ENCODE measurements at places on chromosomes 3 and 15.

- peak; percentile 15 for DNase-seq
Measured at GRCh38 chr3:100796556-100796955, 87.3 kb downstream of the TFG start.

GRCh38 chr3:9550999-9551398, 2.6 kb downstream of the LHFPL4 start:
- no peak for DNase-seq

DNA sequence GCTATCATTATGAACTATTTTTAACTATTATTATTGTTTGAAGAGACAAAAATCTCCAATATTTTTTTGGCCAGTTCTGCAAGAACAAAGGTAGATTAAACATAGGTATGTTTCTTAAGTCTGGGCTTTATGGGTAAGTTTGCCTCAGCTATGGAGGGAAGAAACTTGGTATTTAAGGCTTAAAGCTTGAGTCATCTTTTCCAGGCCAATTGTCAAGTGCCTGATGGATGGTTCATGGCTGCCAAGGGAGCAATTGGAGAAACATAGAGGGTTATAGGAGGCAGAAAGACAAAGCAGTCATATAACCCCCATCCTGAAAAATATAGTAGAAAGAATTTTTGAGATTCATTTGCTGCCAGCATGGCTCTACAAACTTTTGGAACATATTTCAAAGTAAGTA, 7.2 kb upstream of the STAC start:
- DNase-seq = no peak

DNA sequence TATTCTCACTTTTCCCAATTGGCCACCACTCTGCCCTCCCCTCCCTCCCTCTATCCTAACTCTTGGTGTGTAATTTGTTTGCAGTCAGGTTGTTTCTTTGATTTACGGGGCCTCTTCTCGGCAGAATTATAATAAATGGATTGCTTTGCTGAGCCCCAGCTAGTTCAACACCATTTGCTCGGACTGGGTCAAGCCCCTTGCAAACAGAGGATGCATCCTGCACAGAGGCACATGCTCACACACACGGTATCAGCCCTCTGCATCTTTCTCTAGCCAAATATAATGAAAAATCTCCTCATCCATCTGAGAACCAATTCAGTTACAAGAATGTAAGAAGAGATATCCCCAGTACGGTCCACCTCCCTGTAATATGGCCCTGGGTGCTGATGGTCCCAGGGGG, 97.7 kb downstream of the EPHB1 start:
- DNase-seq = no peak

- DNase-seq = no peak
Measured at GRCh38 chr3:119084371-119085069, 49.9 kb upstream of the IGSF11 start.
